Anterior cingulate cortex (tissue), 58 donors: ENCODE measurements at places on chromosomes 3 and 15.

GRCh38 chr15:69522361-69522760 lies 69.7 kb downstream of the RPLP1 start:
- DNase-seq = no peak

DNA sequence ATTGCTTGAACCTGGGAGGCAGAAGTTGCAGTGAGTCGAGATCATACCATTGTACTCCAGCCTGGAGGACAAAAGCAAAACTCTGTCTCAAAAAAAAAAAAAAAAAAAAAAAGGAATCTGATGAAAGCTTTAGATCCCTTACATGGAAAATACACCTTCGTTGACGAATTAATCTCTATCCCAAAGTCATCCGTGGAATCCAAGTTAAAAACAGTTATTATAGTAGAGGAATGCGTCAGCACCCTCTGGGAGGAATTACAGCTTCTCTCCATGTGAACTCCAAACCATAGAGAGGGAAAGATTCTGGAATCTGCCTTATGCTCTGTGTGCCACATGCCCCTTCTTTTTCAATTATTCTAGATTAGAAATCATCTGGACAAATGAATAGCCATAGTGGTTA lies 192.3 kb upstream of the C2CD4B start:
- DNase-seq = no peak

DNA sequence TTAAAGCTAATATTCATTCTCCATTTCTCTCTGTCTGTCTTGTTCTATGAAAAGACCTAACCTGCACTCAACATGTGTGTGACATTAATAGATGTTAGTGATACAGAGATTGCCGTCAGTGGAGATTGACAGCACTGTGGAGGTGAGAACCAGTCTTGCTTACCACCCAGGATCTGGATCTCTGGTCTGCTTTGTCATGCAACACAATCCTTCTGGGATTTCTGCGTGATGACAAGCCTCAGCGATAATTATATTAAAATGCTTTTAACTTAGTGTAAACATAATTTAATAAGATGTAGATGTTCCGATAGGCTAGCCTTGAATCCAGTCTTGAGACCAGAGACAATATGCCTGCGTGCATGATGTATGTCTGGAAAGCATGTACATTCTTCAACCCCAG lies 262.0 kb upstream of the ZNF717 start:
- no peak for DNase-seq

GRCh38 chr3:182716114-182716688 lies 77.1 kb upstream of the ATP11B start:
- no peak for DNase-seq

DNA sequence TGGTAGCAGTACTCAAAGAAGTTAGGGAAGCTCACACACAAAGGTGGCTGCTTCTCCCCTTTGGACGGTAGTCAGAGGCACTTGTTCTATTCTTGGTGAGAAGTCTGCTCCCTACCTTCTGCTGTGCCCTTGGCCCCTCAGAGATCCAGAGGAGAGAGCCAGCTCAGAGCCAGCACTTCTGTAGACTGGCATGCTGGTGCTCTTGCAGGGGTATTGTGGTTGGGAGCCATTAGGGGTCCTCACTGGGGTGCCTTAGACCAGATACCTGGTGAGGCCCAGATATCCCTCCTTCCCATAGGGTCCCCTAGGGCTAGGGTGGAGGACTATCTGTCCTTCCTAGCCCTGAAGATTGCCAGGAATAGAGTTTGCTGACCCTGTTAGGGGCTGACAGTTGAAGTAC lies 140.6 kb downstream of the EEFSEC start:
- no peak for DNase-seq

- DNase-seq = no peak
These were observed 46.9 kb downstream of the IL17RD start for GRCh38 chr3:57118254-57118653.

GRCh38 chr3:61620073-61620472 lies 58.7 kb downstream of the PTPRG start:
- DNase-seq = no peak

- DNase-seq = no peak
These were observed 29.1 kb upstream of the SUCLG2 start for GRCh38 chr3:67683522-67683921.

DNA sequence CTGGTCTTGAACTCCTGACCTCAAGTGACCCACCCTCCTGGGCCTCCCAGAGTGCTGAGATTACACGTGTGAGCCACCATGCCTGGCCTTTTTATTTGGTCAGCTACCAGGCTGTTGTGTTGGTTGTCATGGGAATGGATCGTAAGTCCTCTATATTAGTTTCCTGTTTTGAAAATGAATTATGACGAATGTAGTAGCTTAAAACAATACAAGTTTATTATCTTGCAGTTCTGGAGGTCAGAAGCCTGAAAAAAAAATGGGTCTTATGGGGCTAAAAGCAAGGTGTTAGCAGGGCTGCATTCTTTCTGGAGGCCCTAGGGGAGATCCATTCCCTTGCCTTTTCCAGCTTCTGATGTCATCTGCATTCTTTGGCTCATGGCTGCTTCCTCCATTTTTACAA lies 25.1 kb upstream of the HERC1 start:
- DNase-seq = no peak

DNA sequence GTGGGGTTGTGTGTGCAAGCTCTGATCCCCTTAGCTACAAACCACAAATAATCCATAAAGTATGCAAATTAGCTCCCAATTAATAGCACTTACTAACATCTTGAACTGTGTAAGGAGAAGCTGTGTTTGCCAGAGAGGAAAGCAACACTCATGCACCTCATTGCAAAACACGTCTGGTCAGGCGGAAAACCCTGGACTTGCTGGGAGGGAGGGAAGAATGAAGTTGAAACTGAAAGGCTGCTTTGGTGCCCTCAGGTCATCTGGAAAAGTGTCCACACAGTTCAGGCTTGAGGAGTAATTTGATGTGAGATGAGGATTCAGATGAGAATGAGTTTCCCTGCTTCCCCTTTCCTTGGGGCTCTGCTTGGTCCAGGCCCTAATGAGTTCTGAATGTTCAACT lies 185.5 kb upstream of the ANKRD28 start:
- DNase-seq = no peak

DNA sequence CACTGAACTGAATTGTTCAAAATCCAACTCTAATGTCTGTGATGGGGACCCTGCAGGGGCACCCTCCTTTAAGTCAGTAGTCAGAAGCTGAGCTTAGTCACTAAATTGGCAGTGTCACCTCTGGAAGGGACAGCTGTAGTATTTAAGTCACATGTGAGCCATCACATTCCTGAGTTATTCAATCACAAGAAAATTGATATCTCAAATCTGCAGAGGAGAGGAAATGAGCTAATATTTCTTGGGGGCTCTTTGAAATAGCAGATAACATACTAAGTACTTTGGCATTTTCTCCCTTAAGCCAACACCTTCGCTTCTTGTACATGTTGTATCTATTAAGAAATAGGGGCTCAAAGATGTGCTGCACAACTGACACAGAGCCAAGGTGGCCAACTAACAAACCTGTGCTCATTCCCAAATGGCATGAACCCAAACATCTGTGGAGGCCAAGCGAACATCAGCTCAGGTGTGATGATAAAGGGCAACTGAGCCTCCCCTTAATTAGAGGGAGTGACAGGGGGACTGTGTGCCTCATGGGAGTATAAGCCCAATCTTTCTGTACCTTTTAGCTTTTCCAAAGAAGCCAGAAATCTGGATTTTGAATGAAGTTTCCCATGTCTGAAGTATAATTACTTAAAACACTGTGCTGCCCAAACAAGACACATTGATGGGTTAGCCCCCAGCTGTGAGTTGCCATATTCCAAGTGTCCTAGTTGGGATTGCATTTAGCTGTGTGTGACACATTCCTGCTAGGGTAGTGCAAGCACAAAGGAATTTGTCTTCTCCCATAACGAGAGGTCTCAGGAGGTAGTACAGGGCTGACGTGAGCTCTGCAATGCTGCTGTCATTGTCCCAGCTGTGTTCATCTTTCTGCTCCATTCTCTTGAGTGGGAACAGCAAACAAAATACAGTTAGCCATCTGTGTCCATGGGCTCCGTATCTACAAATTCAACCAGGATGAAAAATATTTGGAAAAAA lies 63.3 kb downstream of the ABHD5 start:
- DNase-seq = no peak

GRCh38 chr3:28349469-28350000 lies 911 bp upstream of the AZI2 start:
- DNase-seq = no peak

DNA sequence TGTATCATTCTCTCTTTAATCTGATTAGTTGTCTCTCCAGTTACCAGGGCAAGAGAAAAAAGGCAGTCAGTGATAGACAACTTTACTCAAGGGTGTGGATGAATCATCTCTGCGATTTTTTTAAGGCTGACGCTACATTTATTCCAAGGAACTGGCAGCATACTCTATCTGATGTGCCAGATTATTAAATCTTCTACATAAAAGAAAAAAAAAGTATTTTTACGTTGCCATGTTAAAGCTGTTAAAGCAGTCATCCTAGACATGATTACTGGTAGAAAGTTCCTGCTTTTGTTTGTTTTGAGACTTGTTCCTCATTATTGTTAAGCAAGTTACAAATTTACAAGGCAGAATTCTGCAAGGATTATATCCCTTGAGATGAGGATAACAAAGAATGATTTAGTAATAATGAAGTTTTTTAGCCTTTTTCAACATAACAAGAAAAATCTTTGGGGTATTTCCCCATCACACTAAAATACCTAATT lies 121.7 kb downstream of the CBLB start:
- no peak for DNase-seq

DNA sequence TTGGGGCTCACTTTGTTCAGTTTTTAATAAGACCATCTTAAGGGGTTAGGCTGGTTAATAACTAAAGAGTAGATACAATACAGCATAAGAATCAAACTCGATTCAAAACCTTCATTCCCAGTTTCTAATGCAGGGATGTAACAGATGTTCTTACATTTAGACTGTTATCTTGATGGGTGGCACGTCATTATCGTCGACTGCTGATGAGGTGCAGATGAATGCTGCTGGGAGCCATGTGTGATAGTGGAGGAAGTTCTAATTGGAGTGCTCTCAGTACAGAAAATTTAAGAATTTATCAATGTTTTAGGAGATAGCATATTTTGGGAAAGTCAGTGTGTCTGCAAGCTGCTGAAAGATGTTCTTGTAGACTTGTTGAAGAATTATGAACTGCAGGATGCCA lies 331.5 kb downstream of the PTPRG start:
- no peak for DNase-seq

DNA sequence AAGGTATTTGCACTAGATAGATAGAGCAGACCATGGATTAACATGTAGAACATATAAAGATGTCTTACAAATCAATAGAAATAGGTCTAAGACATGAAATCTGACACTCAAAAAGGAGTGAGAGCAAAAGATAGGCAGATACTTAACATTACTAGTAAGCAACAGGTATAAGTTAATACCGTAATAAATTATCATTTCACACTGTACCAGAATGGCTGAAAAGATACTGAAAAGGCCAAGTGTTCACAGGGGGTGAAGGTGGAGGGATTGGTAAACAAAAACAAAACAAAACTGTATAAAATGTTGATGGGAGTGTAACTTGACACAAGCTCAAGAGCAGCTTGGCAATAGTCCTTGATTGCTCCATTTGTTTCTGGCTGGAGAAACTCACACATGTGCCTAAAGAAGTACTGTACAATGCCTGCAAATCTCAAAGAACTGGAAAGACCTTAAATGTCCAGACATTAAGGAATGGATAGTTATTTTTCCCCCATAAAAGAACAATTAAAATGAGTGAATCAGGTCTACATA lies 3.5 kb downstream of the NSMCE3 start:
- DNase-seq = no peak

DNA sequence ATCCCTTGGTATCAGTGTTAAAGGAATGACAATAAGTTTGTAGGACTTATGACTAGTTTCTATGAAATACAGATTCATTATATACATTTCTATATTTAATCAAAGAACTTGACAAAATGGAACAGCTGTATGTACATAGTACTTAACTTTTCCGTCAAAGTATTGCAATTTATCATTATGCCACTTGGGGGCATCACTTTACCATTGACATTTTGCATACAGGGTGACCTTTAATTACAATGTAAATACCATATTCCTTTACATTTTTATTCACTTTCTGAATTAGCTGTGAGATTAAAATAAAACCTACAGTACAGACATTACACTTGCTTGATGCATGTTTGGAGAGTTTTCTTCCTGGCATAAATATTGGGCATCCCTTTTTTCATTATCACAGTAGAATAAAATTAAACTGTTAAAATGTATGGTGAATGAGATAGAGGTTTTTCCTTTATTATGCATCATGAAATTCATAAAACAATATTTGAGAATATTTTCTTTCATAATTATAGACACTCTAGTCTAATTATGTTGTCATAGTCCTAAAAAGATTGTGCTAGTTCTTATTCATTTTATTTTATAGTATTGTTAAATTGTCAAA lies 6.9 kb downstream of the NEK11 start:
- no peak for DNase-seq

DNA sequence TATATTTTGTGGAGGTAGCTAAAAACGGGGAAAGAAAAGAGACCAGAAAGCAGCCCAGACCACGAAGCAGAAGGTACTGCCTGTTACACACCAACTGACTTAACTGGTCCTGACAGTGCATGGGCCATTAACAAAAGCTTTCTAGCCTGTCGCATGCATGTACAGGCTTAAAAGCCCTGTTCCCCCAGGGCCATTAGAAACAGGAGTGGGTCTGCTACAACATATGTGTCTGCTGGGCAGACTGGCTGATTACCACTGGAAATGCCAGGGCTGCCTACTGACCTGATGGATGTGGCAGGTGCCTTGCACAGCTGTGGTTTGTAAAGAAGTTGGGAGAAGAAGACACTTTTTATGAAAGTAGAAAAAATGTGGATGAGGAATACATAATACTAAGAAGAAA lies 137.4 kb downstream of the GAP43 start:
- no peak for DNase-seq

GRCh38 chr3:9043063-9043462 lies 79.8 kb upstream of the RAD18 start:
- no peak for DNase-seq

- no peak for DNase-seq
These were observed 226.1 kb downstream of the PLCL2 start for GRCh38 chr3:17110660-17111396.

GRCh38 chr15:37973856-37974255 lies 39.4 kb downstream of the TMCO5A start:
- no peak for DNase-seq

DNA sequence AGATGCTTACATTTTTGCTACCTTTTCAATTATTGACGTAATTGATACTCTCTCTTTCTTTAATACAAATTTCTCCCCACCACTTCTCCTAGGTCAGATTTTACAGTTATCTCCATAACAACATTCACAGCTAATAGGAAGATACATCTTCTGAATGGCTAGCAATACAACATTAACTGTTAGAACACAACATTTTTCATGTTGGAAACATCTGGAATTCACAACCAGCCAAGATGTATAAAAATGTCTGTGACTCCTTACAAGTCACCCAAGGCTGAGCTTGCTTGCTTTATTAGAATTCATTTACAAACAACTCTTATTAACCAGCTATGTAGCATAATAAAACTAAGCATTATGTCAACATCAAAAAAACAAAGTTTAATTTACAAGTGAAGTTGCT lies 81.0 kb upstream of the ROBO2 start:
- no peak for DNase-seq

- no peak for DNase-seq
These were observed 16.0 kb downstream of the ACTR8 start for GRCh38 chr3:53865732-53866499.
